ENCODE measurements at places on chromosomes 11 and 22.

GRCh38 chr11:82792319-82792718 is 58.7 kb upstream of the FAM181B start:
- H3K4me1 ChIP-seq, result no peaks in the 10 kb centered on the region
- H3K27me3 ChIP-seq, result no peaks in the 10 kb centered on the region

DNA sequence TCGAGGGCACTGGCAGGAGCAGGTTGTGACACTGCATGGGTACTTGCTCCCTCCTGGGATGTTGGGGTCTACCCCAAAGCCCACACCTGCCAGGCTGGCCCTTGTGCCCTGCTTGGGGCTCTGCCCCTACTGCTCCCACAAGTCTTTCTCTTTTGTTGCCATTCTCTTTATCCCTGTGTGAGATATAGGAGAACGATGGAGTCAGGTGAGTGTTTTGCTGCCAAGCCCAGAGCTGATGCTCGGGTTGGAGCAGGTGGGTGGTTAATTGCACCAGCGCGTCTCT is 292.6 kb downstream of the TBC1D22A start:
- H3K4me1 ChIP-seq, result no peaks in the 10 kb centered on the region
- no peak overlapping the region for H3K4me3 ChIP-seq
- peaks cover 6% of the 10 kb centered on the region for H3K36me3 ChIP-seq
- H3K27me3 ChIP-seq, result no peaks in the 10 kb centered on the region
- no peak overlapping the region for H3K27ac ChIP-seq

DNA sequence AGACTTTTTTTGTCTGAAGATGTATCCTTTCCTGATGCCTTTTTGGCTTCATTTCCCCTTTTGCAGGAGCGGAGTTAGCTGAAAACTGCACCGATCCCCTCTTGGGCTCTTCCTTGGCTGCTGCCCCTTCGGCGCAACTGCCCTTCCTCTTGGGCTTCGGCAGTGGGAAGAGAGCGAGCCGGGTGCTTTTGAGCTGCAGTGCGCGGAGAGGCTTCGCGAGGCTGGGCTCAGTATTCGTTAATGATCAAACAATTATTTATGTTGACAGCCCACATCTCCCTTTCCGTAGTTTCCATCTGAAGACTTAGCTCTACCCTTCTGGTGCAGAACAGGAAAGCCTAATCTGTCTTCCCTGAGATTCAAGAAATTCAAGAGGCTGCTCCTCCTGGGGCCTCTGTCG is 170.8 kb downstream of the CSNK2A3 start:
- H3K36me3 ChIP-seq, result no peaks in the 10 kb centered on the region
- H3K27me3 ChIP-seq, result no peaks in the 10 kb centered on the region
- H3K4me1 ChIP-seq, result no peaks in the 10 kb centered on the region
- no peak overlapping the region for H3K27ac ChIP-seq
- DNase-seq, result no peak

GRCh38 chr11:62145261-62145871 is 21.6 kb downstream of the INCENP start:
- peaks cover 65% of the 10 kb centered on the region for H3K36me3 ChIP-seq
- H3K4me3 ChIP-seq, result no peak overlapping the region
- no peak for DNase-seq
- no peaks in the 10 kb centered on the region for H3K27me3 ChIP-seq

DNA sequence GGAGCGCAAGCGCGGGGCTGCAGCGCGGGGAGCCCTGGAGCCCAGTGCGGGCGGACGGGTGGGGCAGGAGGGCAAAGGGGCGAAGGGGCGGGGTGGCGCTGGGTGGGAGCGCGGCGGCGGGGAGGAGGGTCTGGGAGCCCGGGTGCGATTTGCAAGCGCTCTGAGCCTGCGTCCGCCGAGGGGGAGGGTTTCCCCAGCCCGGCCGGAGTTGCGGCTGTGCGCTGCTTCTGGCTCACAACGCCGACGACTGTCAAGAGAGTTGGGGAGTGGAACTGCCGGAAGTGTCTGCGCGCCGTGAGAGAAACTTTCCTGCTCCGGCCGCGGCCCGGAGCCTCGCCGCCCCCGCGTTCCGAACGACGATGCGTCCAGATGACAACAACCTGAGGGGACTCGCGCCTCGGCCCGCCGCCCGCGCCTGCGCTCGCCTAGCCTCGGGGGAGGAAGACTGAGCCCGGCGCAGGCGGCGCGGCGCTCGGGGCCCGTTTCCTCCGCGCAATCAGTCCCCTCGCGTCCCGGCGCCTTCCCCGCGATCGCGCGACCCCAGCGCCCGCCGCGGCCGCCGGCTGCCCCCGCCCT is at the start of gene ARHGAP42:
TSS of gene ARHGAP42 (plus strand) at position 235 of the 576 bp plus-strand sequence. CDS start 391 bp downstream, outside the sequence.
- H3K4me1 ChIP-seq, result no peaks in the 10 kb centered on the region
- H3K27me3 ChIP-seq, result no peaks in the 10 kb centered on the region
- no peaks in the 10 kb centered on the region for H3K36me3 ChIP-seq
- peak within 1 kb of the TSS; percentile 22 for H3K4me3 ChIP-seq
- no peak within 1 kb of the TSS for H3K27ac ChIP-seq

DNA sequence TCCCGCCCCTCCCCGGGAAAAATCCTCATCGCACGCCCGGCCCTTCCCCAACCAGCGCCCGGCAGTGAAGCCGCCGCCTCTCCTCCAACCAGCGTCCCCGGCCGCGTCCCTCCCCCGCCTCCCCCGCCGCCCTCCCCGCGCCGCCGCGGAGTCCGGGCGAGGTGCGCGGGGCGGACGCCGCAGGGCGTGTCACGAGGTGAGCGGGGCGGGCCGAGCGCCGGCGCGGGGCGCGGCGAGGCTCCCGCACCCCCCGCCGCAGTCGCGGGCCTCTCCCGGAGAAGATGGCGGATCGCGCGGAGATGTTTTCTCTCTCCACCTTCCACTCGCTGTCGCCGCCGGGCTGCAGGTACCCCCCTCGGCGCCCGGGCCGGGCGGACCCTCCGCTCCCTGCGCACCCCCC is at the start of gene MAPK8IP2:
TSS of gene MAPK8IP2 (plus strand) at position 256 of the 400 bp plus-strand sequence. CDS start at position 282, 26 bp downstream.
- no peak within 1 kb of the TSS for H3K4me3 ChIP-seq
- no peaks in the 10 kb centered on the region for H3K36me3 ChIP-seq
- peaks cover 51% of the 10 kb centered on the region for H3K27me3 ChIP-seq
- no peak within 1 kb of the TSS for H3K27ac ChIP-seq

DNA sequence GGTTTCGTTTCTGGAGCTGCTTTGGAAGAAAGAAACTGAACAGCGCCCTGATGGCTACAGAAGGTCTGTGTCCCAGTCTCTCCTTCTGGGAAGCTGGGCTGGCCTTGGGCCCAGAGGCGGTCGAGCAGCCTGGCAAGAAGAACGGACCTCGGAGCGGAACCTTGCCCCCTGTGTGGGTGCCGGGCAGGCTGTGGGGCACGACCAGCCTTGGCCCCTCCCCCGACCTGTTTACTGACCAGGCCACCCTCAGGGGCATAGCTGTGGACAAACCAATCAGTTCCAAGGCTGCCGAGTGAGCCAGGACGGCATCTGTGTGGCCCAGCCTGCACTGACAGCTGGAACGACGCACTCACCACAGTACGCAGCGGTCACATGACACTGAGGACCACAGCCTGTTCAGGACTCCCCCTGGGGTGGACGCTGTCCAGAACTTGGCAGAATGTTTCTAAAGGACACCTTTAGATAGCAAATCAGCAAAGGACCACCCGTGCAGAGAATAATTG is 7.2 kb downstream of the PIM3 start:
- no peaks in the 10 kb centered on the region for H3K27me3 ChIP-seq
- no peak for DNase-seq
- H3K27ac ChIP-seq, result peak overlapping the region; percentile 41
- H3K4me1 ChIP-seq, result peaks cover 39% of the 10 kb centered on the region
- H3K36me3 ChIP-seq, result peaks cover 9% of the 10 kb centered on the region

- H3K4me1 ChIP-seq, result no peaks in the 10 kb centered on the region
- H3K4me3 ChIP-seq, result no peak overlapping the region
- no peak for DNase-seq
- no peak overlapping the region for H3K27ac ChIP-seq
- peaks cover 28% of the 10 kb centered on the region for H3K36me3 ChIP-seq
Observed at GRCh38 chr11:76459846-76460245, 15.0 kb downstream of the EMSY start.

DNA sequence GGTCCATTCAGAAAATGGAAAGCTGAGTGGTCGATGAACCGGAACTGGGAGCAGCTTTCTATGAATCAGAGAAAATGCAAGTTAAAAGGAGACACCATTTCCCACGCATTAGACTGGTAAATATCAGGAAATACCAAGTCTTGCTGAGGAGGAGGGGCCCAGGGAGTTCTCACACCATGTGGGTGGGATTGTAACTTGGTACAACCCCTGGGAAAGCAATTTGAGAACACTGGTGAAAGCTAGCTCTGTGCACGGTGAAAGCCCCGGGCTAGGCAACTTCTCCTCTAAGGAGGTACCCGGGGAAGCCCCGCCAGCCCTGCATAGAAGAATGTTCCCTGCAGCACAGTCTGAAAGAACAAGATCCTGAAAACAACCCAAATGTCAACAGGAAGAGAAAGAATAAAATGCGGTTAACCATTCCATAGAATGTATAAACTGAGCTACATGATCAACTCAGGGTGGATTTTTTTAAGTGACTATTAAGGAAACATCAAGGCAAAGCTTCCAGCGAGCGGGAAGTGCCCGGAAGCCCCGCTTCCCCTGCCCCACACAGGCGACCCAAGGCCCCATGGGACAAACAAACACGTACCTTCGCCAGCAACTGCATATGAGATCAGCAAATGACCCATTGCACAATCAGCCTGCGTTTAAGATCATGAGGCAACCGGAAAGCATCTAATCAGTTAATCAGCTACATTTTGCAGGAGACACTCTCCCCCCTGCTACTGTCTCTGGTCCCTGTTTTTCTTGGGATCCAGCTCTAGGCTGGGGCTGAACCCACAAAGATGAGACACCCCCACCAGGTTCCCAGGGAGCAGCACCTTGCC is 11.3 kb downstream of the SHANK2 start:
- no peaks in the 10 kb centered on the region for H3K4me1 ChIP-seq
- no peaks in the 10 kb centered on the region for H3K36me3 ChIP-seq
- no peak overlapping the region for H3K4me3 ChIP-seq
- no peak overlapping the region for H3K27ac ChIP-seq
- H3K27me3 ChIP-seq, result no peaks in the 10 kb centered on the region

DNA sequence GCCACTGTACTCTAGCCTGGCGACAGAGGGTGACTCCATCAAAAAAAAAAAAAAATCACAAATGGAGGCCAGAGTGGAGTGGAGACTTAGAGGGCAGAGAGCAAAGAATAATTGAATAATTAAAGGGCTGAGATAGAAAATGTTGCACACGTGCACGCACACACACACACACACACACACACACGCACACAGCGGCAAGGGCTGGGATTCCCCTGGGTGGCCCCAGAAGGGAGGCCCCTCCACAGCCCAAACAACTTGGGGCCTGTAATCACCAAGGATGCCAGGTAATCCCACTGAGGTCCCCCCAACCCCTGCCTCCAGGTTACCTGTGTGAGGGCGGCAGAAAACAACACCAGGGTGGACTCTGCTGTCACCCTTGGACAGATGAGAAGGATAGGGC is 12.0 kb upstream of the DGKZ start:
- H3K4me1 ChIP-seq, result peaks cover 47% of the 10 kb centered on the region
- H3K27me3 ChIP-seq, result no peaks in the 10 kb centered on the region
- no peak overlapping the region for H3K27ac ChIP-seq

DNA sequence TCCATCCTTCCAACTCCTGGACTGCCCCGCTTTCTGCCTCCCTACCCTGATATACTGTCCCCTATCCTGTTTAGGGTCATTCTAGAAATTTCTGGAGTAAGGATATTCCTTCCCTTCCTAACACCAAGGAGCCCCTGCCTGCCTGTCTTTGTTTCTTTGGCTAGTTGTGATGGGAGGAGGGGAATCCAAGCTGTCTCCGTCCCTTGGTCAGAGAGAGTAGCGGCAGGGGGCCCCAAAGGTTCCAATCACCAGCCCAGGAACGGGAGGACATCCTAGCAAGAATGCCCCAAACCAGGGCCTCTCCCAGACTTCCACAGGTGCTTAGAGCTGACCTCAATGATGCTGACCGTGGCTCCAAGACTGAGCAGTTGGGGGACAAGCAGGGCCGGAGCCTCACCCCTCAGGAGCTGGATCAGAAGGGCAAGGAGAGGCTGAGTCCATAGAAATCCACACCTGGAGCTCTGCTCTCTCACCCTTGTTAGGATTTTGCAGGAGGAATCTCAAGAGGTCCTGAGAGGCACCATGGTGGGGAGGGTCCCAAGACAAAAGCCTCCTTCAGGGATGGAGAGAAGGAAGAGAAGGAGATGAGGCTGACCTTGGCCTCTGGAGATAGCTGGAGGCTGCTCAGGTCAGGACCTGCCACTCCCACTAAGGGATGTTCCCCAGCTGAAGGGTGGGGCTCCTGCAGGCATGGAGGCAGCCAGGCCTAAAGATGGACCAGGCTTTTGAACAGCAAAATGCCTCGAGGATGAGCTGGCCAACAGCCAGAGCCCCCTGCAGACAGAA is 13.6 kb downstream of the SLC22A12 start:
- no peaks in the 10 kb centered on the region for H3K4me1 ChIP-seq
- no peak overlapping the region for H3K27ac ChIP-seq
- no peaks in the 10 kb centered on the region for H3K27me3 ChIP-seq
- no peak for DNase-seq
- H3K4me3 ChIP-seq, result no peak overlapping the region

GRCh38 chr11:117145393-117145761 is 1.3 kb downstream of the PAFAH1B2 start:
- H3K4me1 ChIP-seq, result peaks cover 16% of the 10 kb centered on the region
- no peak for DNase-seq
- no peaks in the 10 kb centered on the region for H3K27me3 ChIP-seq
- H3K4me3 ChIP-seq, result peak overlapping the region; percentile 69
- peaks cover 7% of the 10 kb centered on the region for H3K36me3 ChIP-seq

GRCh38 chr11:78372114-78372768 is 45.4 kb downstream of the GAB2 start:
- DNase-seq, result no peak
- H3K27ac ChIP-seq, result no peak overlapping the region
- H3K36me3 ChIP-seq, result no peaks in the 10 kb centered on the region
- H3K4me3 ChIP-seq, result no peak overlapping the region

- peak overlapping the region; percentile 66 for H3K4me3 ChIP-seq
- H3K27ac ChIP-seq, result peak overlapping the region; percentile 88
- no peaks in the 10 kb centered on the region for H3K36me3 ChIP-seq
- no peak for DNase-seq
- peaks cover 35% of the 10 kb centered on the region for H3K4me1 ChIP-seq
- H3K27me3 ChIP-seq, result no peaks in the 10 kb centered on the region
Observed at GRCh38 chr22:46052801-46053562, 76.0 kb upstream of the WNT7B start.

- H3K4me3 ChIP-seq, result no peak overlapping the region
- H3K36me3 ChIP-seq, result no peaks in the 10 kb centered on the region
- no peak for DNase-seq
- H3K27ac ChIP-seq, result no peak overlapping the region
- H3K4me1 ChIP-seq, result no peaks in the 10 kb centered on the region
- peaks cover 3% of the 10 kb centered on the region for H3K27me3 ChIP-seq
Observed at GRCh38 chr11:134915212-134915611, 503.2 kb upstream of the B3GAT1 start.
